Activated CD4-positive, alpha-beta T cell treated with anti-CD3 and anti-CD28 coated beads for 4 hours (primary cell): ENCODE measurements at places on chromosomes 4 and X.

DNA sequence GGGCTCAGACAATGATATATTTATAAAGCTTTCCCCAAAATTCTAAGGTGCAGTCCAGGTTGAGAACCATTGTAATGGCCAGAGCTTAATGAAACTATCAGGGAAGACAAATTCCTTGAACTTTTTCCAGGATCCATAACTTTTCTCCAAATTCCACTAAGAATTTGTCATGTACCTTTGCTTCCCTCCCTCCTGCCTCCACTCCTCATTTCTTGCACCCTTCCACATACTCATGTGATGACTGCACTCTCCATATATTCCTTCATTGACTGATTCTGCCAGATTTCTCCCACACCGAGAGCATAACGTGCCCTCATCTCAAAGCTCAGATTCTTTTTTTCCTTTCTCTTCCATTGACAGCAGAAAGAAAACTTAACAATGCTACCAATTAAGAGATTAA, 20.9 kb upstream of the AMELX start:
- DNase-seq: no peak

- no peak for DNase-seq
These were observed 84.8 kb downstream of the STOX2 start for GRCh38 chr4:183989931-183990330.

GRCh38 chr4:36757580-36758311, 476.3 kb downstream of the DTHD1 start:
- DNase-seq: no peak

DNA sequence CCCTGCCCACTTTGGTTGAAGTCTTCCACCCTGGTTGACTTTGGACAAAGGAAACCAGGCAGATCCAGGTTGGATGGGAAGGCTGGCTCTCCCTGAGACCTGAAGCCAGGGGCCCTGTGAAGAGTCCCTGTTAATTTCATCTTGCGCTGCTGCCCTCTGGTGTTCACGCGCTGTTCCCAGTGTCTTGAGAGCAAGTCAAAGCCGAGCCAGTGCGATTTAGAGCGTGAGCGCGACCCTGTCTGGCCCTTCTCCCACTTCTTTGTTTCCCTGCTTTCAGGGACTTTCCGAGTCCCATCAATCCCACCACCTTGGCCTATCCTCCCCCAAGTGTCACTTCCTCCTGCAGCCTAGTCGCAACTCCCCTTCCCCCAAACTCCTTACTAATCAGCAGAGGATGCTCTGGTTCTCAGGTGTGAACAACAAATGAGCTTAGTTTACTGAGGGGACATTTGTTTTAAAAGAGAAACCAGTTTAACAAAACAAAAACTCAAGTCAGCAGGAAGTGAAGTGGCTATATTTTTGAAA, 25.8 kb upstream of the CHRNA9 start:
- peak; percentile 93 for DNase-seq

DNA sequence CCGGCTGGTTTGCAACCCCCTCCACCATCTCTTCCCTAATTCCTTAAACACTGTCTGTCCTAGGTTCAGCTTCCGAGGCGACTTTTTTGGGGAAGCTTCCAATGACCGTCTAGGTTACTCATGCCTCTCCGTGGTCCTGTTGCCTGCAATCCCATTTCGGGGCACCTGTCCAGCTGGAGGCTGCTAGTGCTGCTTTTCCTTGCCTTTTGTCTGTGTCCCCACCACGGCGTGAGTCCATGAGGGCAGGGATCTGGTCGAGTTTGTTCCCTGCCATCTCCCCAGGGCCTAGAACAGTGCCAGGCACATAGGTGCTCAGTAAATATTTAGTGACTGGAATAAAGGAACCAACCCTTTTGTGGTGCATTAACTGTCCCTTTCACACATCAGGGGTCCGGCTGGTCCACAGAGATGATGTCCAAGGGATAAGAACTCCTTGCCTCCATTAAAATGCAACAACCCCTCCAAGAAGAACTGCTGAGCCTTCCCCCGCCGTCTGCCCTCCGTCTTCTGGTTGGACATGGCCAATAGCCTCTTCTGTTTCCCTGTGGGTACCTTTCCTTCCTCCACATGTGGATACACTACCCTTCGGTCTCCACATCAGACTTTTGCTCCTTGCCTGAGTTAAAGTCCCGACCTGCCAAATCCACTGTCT, 5.7 kb upstream of the SORCS2 start:
- no peak for DNase-seq

DNA sequence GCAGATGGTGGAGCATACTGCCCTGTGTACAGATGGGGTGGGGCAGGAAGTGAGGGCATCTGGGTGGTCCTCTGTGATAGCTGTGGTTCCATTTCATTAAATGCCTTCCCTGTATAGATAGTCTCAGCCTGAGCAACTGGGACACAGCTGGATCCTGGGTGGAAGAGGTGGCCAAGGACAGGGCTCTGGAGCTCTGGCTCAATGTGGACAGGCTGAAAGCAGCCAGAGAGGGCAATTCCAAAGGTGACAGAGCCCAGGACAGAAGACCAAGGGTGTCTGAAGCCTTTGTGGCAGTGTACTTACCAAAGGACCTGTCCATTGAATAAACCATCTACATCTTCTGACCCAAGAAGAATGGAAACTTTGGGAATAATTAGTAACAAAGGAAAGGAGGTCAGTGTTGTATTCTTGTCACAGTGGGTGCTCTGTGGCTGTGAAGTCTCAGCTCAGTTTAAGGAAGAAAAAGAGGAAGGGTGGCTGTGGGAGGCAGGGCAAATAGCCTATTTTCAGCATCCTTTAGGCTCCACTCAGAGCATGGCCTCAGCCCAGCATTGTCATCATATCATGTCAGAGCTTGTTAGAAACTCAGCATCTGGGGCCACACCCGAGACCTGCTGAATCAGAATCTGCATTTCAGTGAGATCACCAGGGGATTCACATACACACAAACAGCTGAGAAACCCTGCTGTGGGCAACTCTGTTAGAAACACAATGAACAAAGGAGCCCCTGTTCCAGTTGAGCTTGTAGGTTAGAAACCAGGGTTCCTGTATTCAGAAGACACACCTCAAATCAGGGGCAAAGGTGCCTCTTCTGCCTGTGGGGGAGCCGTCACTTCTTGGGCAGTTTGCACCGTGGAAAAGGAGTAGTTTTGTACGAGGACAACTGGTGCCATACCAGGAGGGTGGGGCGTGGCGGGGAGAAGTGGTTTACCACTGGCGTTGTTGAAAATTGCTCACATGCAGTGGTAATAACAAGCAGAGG, 168.6 kb downstream of the PTTG2 start:
- peak; percentile 66 for DNase-seq

- no peak for DNase-seq
These were observed 1004.7 kb upstream of the LCORL start for GRCh38 chr4:19026281-19026680.

- no peak for DNase-seq
These were observed 70.8 kb downstream of the SMIM20 start for GRCh38 chr4:25984796-25985195.

DNA sequence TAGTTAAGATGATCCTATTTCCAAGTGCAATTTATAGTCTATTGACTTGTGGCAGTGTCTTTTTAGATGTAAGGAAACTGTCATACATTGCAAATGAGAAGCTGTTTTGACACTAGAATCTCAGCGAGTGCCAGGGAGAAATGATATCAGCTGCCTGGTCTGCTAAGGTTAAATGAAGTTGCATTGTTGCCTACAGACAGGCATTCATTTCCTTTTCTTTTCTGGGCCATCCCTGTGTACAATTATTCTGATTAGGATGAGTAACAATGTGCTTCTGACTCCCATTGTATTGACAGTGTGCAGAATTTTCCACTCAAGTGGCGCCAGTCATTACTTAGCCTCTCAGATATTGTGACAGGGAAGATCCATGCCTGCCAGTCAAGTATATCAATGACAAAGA, 231.2 kb downstream of the GPAT3 start:
- DNase-seq: no peak

GRCh38 chr4:26133840-26134239, 187.0 kb upstream of the RBPJ start:
- DNase-seq: no peak

DNA sequence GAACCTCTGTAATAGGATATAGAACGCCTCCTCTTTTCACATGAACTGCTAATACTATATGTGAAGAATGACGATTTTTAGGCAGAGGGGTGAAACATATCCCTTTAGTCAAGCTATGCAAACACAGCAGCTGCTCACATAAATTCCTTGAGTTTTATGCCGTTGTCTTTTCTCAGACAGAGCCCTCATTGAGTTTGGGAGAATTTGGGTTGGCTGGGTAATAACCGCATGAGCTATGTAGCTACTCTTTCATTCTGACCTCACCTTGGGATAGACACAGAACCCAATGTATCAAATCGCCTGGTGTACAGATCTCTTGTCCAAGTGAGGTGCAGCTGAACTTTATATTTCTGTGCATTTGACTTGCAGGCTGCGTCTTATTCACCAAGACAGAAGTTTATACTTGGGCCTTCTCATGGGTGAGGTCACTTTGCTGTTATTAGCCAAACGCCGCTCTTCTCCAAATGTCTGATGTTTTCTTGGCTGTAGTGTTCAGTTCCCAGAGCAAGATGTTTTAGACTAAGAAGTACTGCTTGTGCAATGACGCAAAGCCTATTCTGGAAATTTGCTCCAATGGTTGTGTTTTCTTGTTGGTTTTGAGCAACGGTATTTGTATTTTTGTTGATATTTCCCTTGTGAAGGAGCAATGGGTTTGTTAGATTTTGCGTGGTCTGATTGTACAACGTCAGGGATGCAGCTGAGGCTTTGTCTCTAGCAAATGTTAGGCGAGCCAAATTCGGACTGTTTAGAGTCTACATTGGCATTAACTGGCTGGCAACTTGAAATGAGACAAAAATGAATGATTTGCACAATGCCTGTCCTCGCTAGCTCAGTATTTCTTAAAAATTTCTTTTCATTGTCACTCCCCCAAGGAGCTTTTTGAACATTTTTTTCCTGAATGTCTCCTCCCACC, 11.2 kb upstream of the SPARCL1 start:
- no peak for DNase-seq

DNA sequence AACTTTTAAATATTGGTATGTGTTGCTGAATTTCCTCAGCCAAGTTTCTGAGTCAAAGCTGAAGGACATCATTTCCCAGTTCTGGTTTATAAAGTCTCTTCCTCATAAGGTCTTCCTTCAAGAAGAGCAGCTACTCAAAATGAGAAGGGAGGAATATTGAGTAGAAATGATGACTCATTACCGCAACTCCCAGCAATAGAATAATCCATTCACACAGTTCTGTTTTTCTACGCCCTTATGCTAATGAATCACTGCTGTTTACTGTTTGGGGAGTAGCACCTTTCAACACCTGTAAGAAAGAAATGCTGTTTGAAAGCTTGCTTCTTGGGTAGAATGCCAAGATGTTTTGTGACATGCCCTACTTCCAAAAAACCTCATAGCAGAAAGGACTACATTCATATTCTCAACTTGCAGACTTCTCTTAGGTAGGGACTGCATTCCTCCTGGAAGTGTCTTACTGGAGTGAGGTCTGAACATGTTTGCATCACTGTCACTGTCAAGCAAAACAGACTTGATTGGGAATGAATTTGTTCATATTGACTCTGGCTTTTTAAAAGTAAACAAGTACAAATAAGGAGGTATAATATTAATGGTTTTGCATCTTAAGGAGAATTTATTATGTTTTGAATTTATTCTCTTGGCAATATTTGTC, 147.2 kb upstream of the BANK1 start:
- no peak for DNase-seq

GRCh38 chrX:56786889-56787733, 58.1 kb downstream of the NBDY start:
- no peak for DNase-seq

DNA sequence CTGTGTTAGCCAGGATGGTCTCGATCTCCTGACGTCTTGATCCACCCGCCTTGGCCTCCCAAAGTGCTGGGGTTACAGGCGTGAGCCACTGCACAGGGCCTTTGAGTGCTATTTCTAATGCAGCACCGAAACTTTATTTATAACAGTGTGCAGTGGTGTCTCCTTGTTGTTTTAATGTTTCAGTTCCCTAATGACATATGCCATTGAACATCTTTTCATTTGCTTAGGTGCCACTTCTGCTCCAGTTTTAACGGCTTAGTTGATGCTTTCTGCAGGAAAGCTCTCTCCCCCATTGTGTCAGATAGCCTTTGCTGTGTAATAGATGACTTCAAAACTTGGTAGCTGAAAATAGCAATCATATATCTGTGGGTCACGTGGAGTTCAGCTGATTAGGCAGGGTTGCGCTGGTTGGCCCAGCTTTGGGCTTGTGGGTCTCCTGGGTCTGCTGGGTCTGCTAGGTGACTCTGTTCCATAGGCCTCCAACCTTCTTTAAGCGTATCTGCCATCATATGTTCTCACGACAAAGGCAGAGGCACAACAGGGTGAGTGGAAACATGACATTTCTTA, 76.4 kb upstream of the SHISA3 start:
- no peak for DNase-seq

DNA sequence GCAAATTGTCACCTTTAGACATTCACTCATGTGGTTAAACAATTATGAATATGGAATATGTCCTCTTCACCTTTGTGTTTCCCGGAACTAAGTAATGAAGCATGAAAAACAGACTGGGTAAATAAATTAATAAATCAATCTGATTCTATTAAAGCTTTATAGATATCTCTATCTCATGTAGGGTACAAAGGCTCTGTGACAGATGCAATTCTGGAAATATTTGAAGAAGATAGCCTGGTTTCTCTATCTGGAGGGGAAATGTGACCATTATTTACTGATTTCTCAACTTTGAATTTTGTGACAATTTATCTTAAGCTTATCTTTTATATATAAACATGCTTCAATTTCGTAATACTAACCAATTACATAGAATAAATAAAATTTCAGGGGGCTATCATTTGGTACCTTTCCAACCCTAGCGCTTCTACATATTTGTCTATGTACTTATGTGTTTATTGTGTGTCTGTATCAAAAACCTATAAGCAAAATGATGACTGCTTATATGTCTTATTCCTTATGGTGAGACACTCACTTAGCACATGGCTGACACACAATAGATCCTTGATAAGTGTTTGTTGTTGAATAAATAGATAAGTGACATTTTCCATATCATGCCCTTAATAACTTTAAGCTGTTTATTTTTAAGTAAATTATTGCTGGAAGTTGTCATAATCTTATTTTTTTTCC, 9.9 kb downstream of the CTSO start:
- DNase-seq: no peak

- no peak for DNase-seq
These were observed 126.4 kb downstream of the SH3KBP1 start for GRCh38 chrX:19760841-19761512.

DNA sequence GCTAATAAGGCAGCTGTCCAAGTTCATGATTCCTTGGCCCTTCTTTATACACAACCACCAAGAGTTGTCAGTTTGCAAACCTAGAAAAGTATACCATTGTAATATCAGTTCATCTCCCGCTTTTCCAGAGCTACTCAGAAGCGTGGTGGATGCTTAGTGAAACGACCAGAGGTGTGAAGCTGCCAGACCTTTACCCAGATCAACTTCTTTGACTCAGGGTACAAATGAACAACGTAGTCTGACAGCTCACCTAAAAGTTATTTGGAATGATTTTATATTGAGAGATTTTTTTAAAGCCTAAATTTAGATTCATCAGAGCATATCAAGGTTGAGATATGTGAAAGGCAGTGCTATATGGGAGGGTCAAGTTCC, 169.7 kb downstream of the CBR4 start:
- no peak for DNase-seq

GRCh38 chrX:42495139-42495538, 282.8 kb downstream of the PPP1R2C start:
- no peak for DNase-seq

- peak; percentile 6 for DNase-seq
These were observed 944 bp downstream of the FUNDC2 start for GRCh38 chrX:155027509-155028066.
